Gastroesophageal sphincter (tissue), 4 donors: ENCODE measurements at places on chromosomes 4 and X. TPM values are rescaled to one million over a fixed set of nuclear protein-coding genes. Genes with fewer than 3 reads are reported as not detected.

RNF150 gene
- 70.5 TPM for total RNA-seq

RRH gene
- total RNA-seq, result not detected

SASH3 gene
- 3.4 TPM for total RNA-seq

CXCR3 gene
- total RNA-seq, result not detected

UGT2B10 gene
- not detected for total RNA-seq

WDR19 gene
- total RNA-seq, result 24.8 TPM

CENPU gene
- 8.0 TPM for total RNA-seq

DNA sequence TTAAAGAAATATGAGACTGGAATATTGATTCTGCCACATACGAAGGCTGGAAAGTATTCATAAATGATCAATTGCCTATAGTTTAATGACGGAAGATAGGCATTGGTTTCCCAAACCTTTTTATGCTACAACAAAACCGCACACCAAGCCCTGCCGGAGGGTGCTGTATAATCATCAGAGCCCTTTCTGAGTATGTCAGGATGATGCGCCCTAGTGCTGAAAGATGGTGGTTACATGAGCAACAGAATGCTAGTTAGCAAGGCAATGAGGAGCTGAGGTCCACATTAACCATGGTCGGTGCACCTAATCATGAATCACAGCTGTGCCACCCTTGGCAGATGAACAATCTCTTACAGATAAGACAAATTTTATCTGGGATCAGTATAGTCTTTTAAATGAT, 491.1 kb downstream of the PACRGL start:
- no peak for ATAC-seq

GRCh38 chr4:33357121-33357520, 2637.0 kb downstream of the PCDH7 start:
- no peak for ATAC-seq

GRCh38 chrX:122625239-122625638, 558.8 kb upstream of the GRIA3 start:
- ATAC-seq, result no peak

DNA sequence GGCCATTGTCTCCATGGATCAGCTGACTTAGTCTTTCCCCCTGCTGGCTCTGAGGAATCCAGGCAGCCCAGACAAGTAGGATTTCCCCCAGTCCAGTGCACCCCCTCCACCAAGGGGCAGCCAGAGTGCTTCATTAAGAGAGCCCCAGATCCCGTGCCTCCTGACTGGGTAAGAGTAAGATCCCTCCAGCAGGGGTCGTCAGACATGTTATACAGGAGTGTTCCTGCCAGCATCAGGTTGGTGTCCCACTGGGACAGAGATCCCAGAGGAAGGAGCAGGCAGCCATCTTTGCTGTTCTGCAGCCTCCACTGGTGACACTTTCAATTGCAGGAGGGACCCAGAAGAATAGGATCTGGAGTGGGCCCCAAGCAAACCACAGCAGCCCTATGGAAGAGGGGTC, 29.0 kb upstream of the INPP4B start:
- no peak for ATAC-seq

GRCh38 chr4:8724436-8725070, 132.0 kb downstream of the CPZ start:
- no peak for ATAC-seq

DNA sequence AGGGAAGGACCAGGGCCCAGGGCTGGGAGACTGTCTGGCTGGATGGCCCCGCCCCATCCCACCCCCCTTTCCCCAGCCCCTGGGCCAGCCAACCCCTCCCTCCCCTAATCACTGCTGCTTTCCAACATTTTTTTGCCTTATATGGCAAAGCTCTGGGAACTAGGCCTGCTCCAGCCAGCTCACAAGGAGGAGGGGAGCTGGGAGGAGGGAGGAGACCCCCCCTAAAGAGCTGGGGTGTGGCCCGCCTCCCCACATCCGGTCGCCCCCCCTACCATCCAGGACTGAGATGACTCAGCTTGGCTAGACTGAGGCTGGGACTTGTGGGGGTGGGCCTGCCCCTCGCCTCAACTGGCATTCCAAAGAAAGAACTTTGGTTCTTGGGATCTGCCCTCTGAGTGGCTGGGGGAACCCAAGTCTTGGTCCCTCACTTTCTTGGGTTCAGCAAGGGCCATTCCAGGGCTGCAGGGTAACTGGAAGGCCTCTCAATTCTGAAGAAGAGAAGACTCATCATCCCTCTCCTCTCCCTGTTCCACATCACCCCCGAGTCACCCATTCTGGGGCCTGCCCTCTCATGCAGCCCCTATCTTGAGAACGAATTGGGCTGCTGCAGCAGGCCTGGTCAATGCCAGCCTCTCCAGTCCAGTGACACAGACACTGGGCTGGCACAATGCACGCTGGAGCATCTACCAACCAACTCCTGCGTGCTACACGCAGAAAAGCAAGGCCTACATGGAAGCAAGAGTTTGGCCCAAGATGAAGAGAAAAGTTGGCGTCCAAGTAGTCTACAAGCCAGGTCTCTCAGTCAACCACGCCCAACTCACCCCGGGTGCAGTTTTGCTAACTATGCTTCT, 4.8 kb downstream of the FLNA start:
- peak; percentile 60 for ATAC-seq

DNA sequence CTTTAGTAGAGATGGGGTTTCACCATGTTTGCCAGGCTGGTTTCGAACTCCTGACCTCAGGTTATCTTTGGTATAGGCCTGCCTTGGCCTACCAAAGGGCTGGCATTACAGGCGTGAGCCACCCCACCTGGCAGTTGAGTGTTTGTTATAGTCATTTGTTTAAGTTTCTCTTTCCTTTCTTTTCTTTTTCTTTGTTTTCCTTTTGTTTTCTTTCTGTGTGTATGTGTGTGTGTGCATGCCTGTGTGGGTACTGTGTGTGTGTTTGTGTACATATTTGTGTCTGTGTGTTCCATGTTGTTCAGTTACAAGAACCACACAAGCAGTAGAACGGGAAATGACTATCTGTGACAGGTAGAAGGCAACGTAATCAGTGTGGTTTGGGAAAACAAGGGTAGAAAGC, 624.9 kb downstream of the FSTL5 start:
- no peak for ATAC-seq

DNA sequence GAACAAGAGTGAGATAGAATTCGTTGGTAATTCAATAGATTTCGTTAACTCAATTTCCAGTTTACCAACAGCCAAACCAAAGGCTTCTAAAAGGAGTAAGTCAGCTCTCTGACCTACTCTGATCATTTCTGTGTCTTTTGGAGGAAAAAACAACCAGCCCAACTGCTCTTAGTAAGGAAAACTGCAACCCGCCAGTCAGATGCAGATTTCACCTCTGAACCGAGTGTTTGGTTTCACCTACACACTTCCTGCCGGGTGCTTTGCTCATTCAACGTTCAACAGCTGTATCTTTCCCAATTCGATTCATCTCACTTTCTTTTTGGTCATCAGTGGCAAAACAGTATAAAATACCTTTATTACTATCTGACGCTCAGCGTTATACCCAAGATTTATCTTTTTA, 24.5 kb downstream of the TMSB4X start:
- no peak for ATAC-seq

GRCh38 chr4:109408711-109409110, 24.9 kb upstream of the SEC24B start:
- ATAC-seq, result no peak

DNA sequence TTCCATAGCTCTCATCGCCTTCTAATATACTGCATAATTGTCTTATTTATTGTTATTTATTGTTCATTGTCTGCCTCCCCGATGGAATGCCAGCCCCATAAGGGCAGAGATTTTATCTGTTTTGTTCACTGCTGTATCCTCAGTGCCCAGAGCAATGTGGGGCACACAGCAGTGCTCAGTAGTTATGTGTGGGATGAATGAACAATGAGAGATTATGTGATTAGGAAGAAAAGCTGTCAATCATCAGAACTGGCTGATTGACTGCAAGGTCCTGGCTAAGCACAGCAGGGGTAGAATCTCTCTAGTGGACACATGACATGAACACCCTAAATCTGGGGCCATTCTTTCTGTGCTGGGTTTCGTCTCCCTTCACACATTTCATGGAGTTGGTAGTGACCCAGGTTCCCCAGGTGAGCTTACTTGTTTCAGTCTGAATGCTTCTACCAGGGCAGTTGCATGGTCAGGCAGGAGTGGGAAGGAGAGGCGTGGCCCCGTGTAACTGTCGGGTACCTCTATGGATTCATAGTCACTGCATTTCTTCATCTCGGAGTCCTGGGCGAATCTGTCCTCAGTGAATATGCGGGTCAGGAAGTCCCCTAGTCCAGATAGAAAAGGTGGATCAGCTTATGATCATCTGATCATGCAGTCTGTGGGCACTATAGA, 12.6 kb downstream of the PPEF2 start:
- no peak for ATAC-seq

DNA sequence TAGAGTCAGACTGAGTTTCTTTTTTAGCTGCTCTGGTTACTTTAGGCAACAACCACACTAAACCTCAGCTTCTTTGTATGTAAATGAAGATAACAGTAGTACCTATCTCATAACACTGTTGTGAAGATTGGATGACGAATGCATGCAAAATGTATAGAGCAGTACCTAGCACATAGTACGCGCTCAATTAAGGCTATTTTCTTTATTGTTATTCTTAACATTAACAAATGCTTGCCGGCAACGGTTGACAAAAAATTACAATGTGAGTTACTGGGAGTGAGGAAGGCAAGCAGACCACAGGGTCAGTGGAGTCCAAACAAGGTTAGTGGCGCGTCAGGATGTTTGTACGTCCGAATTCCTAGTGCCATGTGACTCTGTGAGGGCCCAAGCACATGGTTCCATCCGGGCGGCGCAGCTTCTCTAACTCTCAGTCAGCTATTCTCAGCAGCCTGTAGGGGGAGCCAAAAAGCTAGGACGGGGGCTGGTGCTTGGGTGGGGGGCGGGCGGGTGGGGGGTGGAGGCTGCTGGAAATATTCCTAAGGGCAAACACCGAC, 821 bp upstream of the NALF2 start:
- ATAC-seq, result no peak
